BJ (cell line): ENCODE measurements at places on chromosomes 7 and 10.

GRCh38 chr10:45302573-45302972, 12.8 kb downstream of the OR13A1 start:
- DNase-seq = no peak

GRCh38 chr10:72881291-72881690, 12.2 kb upstream of the OIT3 start:
- no peak for DNase-seq

DNA sequence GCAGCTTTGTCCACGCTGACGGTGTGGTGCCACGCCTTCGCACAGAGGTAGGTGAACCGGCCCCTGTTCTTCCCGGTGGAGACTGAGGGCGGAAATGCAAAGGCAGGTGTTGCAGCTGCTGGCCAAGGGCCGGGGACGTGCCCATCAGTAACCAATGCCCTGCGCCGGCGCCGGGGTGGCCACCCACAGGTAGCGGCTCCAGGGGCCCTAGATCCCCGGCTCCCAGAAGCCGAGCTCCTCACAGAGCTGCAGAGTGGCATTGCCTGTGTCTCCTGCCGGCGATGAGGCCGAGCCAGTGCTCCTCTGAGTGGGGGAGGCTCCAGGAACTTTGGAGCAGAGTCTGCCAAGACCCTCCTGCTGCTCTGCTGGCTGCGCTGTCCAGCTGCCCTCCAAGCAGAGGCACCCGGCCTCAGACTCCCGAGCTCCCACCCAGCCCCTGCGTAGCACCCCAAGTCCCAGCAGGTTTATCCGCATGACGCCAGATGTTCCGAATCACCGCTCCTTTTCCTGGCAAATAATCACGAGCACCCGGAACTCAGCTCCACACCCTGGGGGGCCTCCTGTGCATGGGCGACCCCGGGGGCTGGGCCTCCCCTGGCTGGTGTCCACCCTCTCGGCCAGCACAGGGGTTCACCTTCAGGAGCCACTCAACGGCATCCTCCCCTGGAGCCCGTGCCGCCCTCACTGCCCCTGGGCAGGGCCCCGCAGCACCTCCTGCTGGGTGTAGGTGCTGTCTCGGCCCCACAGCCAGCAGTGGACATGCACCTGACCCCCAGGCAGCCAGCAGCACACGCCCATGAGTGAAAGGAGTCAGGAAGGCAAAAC, 22.1 kb downstream of the CFAP46 start:
- DNase-seq = no peak

DNA sequence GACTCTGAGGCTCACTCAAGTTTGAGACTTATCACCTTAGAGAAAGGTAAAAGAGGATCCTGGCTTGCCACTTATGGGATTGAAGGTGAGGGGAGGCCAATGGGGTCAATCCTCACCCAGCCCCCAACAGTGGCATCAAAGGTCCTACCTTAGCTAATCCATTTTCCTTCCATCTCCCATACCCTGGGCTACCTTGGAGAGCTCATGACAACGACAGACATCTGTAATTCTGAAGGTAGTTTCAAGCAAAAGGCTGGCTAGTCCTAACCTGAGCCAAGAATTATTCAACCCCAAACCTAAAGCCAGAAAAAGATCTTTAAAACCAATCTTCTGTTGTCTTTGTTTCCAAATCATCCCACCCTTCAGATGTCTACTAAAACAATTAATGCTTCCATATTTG, 179.2 kb upstream of the GHITM start:
- no peak for DNase-seq

GRCh38 chr10:67268146-67268545, 342.3 kb downstream of the LRRTM3 start:
- DNase-seq = no peak

DNA sequence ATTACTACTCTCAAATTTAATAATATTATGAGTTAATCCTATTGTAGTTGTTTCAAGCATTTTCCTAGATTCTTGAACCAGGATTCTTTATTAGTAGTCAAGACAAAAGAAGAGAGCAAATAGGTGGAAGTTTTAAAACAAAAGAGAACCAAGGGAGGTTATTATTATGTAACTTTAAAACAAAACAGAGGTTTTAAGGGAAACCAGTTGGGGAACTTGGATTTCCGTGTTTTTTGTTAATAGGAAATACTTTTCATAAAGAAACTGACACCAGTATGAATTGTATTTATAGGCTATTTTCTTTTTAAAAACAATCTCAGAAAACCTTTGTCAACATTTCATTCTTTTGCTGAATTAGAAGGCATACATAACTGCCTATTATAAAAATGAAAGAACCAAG, 183.9 kb downstream of the WNT2 start:
- no peak for DNase-seq

- DNase-seq = no peak
These were observed 182.1 kb downstream of the ZMYND11 start for GRCh38 chr10:317271-317769.

GRCh38 chr7:97457054-97457453, 274.8 kb upstream of the TAC1 start:
- DNase-seq = no peak

DNA sequence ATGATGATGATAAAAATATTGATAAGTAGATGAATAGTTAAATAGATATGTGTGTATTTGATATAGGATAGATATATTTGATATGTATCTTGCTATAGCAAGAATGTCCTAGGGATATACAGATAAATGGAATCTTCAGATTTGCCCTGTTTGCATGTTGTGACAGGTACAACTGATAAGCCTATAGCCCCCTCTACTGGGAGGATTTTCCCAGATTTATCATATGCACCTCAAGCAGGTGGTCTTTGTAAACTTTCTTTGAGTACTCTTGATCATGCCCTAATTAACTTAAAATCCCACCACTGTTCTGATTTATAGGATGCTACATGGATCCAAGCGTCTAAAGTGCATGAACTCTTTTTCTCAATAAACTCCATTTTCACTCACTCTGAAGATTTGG, 1050.7 kb downstream of the SORCS3 start:
- DNase-seq = no peak

DNA sequence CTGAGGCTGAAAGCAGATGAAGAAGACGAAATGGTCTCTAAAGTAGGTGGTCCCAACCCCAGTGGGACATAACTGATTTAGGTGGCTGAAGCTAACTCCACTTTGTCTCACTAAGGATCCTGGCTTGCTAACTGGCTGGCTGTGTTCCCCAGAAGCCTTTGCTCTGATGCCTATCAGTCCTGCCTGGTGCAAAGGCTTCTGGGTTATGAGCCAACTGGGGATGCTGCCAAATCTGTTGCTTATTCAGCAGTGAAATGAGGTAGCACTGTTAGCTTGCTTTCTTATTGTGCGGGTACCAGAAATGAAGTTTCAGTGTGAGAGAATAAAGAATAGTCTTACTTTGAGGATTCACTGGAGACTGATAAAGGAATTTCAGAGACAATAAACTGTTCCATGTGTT, 18.1 kb downstream of the PRKG1 start:
- no peak for DNase-seq

DNA sequence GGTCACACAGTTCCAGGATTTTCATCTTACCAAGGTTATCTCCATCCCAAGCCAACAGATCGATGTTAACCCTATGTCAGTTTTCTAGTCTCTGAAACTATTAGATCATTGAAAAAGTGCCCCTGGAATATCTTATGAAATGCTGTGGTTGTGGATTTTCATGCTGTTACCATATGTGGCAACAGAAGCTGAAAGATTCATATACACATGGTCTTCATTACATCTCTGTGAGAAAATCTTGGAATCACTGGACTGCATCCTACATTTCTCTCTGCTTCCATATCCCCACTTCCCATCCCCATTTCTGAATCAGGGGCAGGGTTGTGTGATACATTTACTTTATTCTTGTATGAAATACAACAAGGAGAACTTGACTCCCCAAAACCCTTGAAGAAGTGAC, 146.1 kb downstream of the SLC16A9 start:
- no peak for DNase-seq

DNA sequence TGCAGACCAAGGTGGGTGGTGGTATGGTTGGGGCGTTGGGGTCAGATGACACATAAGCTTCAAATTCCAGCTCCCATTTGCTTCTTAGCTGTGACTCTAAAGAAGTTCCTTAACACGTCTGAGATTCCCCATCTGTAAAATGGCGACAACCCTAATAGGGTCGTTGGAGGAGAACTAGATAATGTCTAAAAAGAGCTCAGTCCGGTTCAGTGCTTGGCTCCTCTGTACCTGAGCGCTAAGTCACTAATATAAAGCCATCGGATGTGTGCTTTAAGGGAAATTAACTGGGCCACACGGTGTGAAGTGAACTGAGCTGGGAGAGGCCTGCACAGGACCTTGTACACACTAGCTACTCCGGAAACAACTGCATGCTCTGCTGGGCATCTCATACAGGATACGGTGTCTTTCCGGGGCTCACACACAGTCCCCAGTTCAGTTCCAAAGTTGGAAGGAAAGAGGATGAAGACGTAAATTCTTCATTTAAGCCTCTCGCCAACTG, 476 bp upstream of the ZFYVE27 start:
- no peak for DNase-seq

GRCh38 chr10:103692952-103693811, 162.2 kb downstream of the SH3PXD2A start:
- DNase-seq = no peak

DNA sequence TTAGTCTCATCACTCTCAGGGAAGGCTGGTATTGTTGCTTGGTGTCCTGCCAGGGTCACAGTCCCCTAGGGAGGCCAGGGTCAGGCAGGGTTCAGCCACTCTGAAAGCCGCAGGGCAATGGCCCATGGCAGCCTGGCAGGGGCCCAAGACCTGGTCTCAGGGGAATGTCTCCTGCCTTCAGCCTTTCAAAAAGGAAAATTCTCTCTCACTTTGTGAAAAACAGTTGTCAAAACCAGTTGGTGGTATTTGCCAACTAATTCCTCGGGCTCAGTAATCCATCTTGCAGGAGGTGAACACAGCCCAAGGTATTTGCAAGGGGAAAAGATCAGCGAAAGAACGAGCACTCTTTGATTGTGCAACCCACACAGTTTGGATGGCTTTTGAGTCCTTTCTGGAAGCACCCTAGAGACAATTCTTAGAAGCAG, 101.5 kb downstream of the JCAD start:
- no peak for DNase-seq

- DNase-seq = no peak
These were observed 314.0 kb upstream of the SEMA3A start for GRCh38 chr7:84508606-84509005.

- DNase-seq = no peak
These were observed at the start of gene C10orf67 for GRCh38 chr10:23344241-23344841. Gene C10orf67 (minus strand): TSS chr10:23344797. CDS start chr10:23344774, 23 bp downstream.

DNA sequence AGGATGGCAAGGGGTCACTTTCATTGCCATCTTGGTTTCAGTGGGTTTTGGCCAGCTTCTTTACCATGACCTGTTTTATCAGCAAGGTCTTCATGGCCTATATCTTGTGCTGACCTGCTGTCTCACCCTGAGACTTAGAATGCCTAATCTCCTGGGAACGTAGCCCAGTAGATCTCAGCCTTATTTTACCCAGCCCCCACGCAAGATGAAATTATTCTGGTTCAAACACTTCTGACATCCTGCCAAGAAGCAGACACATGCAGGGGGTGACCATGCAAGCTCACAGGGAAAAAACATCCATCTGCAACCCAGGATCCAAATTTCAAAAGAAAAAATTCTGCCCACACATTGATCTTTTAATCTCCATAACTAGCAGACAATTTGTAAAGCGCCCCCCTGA, 88.4 kb upstream of the EEPD1 start:
- no peak for DNase-seq

DNA sequence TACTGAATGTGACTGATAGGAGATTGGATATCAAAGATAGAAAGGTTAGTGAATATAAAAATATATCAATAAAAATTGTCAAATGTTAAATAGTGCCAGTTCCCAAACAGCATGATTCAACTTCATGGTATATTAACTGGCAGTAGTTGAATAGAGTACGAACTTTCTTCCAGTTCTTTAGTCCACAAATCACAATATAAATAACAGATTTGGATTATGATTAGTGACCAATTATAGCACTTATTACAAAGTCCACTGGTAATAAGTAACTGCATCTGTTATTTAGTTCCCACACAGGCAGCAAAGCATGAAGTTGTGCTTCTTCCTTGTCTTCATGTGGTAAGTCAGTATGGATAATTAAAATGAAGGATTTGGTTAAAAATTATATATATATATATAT, 243.0 kb upstream of the VWC2 start:
- DNase-seq = no peak

DNA sequence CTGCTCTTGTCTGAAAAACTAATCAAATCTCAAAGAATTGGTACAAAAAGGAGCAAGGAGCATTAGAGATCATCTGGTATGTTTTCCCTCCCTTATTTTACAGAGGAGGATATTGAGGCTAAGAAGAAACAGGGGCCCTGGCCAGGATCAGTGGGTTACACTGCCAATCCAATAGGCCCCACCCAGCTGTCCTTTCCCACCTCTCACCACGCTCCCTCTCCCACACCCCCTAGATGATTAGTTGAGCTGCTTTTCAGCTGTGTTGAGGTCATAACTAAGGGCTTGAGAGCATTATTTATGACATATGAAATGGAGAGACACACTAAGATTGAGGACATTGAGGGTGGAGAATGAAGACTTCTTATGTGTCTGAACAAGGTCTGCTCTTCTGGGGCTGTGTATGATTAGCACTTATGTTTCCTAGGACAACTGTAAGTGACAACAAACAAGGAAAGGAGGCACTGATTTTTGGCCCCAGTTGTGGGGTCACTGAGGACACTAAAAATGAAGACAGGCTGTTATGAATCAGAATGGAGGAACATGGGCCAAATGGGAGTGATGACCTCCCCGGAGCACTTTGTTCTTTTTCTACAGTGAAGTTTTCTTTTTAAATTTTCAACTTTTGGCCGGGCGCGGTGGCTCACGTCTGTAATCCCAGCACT, 26.5 kb downstream of the VWA2 start:
- no peak for DNase-seq

GRCh38 chr10:48456808-48457761, 147.8 kb downstream of the ARHGAP22 start:
- DNase-seq = no peak

DNA sequence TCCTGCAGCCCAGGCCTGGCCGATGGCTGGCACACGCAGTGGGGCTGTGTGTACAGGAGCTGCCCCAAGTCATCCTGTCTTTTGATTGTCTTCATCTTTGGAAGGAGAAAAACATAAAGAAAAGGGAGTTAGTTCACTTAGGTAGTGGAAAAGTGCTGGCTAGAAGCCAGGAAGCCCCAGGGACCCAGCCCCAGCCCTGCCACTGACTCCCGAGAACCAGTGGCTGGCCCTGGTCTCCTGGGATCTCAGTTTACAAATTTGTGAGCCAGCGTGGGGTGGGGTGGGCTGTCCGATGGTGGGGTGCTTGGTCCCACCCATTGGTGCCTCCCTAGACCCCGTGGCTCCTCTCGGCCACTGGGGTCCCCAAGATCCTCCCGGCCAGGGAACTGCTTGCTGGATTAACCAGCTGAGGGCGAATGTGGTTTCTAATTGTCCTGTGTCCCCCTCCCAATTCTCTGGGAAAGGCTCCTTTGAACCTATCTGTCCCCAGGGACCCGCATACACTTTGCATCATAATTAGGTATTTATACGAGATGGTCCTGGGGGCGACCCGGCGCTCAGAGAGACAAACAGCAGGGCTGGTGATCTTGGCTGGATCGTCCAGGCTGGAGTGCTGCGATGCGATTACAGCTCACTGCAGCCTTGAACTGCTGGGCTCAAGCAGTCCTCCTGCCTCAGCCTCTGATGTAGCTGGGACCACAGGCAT, 16.3 kb upstream of the CHST12 start:
- no peak for DNase-seq
